ENCODE measurements at places on chromosomes 2 and 18.

DNA sequence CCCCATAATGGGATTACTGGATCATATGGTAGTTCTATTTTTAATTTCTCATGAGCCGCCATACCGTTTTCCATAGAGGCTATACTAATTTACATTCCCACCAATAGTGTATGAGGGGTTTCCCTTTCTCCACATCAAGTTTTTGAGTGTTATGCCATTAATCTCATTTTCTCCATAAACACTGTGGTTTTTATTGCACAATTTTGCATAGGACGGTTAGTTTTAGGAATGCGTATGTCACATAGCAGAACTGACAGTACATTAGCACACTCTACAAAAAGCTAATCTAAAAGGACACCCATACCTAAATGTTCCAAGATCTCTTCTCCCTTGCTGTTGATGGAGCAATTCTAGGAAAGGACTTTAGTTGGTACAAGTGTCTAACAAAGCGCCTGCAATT is 32.5 kb downstream of the DARS1 start:
- H3K27ac ChIP-seq = no peak overlapping the region
- DNase-seq = no peak
- H3K27me3 ChIP-seq = no peaks in the 10 kb centered on the region
- peaks cover 16% of the 10 kb centered on the region for H3K4me1 ChIP-seq
- H3K4me3 ChIP-seq = no peak overlapping the region

- no peak overlapping the region for H3K4me3 ChIP-seq
- no peaks in the 10 kb centered on the region for H3K4me1 ChIP-seq
- H3K36me3 ChIP-seq = no peaks in the 10 kb centered on the region
- DNase-seq = no peak
Observed at GRCh38 chr2:128291161-128291843, 27.4 kb downstream of the HS6ST1 start.

DNA sequence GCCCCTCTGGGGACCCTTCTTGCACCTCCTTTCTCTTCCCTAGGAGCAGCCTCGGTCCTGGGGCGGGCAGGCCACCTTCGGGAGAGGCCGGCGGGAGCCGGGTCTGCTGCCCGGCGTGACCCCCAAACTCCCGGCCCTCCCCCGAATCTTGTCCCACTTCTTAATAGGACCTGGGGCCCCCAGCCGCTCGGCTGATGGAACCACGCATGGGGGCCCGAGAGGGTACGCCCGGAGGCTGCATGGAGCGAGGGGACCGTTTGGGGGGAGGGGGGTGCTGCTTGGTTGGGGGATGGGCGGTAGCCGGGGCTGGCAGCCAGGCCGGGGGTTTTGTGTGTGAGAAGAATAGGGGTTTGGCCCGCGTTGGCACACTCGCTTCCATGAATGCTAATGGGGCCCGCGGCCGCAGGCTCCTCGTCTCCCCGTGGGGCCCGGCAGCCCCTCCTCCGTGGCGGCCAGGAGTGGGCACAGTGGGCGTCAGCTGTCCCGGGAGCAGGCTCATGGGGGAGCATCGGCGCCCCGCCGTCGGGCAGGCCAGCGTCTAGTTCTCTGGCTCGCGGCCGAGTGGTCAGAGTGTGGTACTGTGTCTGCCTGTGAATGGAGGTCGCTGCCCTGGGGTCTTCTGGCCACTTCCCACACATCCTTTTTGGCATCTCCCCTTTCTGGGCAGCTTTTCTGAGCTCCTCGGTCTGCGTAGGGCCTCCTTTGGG is 1.0 kb downstream of the GAREM2 start:
- DNase-seq = no peak
- H3K4me1 ChIP-seq = no peaks in the 10 kb centered on the region
- H3K36me3 ChIP-seq = no peaks in the 10 kb centered on the region
- H3K27ac ChIP-seq = no peak overlapping the region
- no peak overlapping the region for H3K4me3 ChIP-seq

DNA sequence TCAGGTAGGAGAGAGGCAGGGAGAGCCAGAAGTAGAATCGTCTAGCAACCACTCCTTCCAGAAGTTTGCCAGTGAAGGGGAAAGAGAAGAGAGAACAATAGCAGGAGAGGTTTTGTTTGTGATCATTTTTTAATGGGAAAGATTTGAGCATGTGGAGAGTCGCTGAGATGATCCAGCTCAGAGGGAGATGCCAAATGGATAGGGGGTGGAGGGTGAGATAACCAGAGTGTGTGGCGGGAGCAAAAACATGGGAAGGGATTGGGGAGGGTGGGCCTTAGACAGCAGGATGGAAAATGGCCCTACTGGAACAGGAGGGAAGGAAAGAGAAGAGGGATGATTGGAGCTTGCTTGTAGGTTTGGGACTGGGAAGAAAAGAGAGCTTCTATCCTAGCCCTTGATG is 269.8 kb downstream of the GLI2 start:
- no peak overlapping the region for H3K4me3 ChIP-seq
- peaks cover 16% of the 10 kb centered on the region for H3K27me3 ChIP-seq
- H3K4me1 ChIP-seq = peaks cover 7% of the 10 kb centered on the region
- no peaks in the 10 kb centered on the region for H3K36me3 ChIP-seq
- no peak for DNase-seq

GRCh38 chr2:162085090-162085891 is 11.3 kb upstream of the DPP4 start:
- H3K4me3 ChIP-seq = no peak overlapping the region
- H3K36me3 ChIP-seq = no peaks in the 10 kb centered on the region
- peaks cover 60% of the 10 kb centered on the region for H3K4me1 ChIP-seq
- no peaks in the 10 kb centered on the region for H3K27me3 ChIP-seq

All from GM23248 (cell line).